ENCODE measurements at places on chromosomes 12 and 14.

DNA sequence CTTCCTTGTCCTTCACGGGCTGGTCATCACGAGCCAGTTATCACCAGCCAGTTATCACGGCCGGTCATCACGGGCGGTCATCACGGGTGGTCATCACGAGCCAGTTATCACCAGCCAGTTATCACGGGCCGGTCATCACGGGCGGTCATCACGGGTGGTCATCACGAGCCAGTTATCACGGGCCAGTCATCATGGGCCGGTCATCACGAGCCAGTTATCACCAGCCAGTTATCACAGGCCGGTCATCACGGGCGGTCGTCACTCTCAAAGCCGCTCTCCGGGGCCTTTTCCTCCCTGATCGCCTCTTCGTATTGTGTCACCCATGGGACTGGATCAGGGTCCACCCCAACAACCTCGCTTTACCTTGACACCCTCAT lies 13.9 kb upstream of the FBRSL1 start:
- no peak for DNase-seq

- DNase-seq, result no peak
Observed at GRCh38 chr12:91562476-91562875, 379.9 kb upstream of the DCN start.

GRCh38 chr12:12483438-12483837 lies 79.2 kb downstream of the DUSP16 start:
- DNase-seq, result no peak

DNA sequence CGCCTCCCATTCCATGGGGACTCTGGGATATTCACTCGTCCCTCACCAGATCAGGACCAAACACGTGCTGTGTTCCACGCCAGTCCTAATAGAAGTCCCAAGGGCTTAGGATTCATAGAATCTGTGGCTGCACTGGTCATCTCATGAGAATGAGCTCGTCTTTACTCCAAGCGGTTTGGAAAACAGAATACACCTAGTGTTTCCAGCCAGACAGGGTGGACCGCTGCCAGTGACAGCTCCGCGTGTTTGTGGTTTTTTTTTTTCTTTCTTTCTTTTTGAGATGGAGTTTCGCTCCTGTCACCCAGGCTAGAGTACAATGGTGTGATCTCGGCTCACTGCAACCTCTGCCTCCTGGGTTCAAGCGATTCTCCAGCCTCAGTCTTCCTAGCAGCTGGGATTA lies 75.1 kb downstream of the GLT1D1 start:
- no peak for DNase-seq

GRCh38 chr14:96754845-96755184 lies 42.4 kb upstream of the VRK1 start:
- DNase-seq, result no peak

Data from GM10248 (cell line).